ENCODE measurements at places on chromosomes 16 and 17.

DNA sequence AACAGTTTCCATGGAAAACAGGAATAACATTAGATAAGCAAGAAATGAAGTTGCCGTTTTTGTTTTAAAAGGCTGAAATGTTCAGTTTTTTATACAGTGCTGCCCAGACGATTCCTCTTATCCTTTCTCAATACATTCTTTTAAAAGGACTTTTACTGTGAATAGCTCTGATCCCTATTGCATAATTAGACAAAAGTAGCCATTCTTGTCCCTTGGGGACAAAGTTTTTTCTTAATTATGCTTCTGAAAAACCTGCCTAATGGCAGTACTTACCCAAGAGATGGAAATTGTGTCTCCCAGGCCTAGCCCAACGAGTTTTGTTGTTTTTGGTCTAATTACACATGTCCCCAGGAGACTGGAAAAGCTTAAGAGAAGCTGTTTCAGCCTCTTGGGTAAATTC is 27.6 kb downstream of the NXPH3 start:
- no peak for DNase-seq

DNA sequence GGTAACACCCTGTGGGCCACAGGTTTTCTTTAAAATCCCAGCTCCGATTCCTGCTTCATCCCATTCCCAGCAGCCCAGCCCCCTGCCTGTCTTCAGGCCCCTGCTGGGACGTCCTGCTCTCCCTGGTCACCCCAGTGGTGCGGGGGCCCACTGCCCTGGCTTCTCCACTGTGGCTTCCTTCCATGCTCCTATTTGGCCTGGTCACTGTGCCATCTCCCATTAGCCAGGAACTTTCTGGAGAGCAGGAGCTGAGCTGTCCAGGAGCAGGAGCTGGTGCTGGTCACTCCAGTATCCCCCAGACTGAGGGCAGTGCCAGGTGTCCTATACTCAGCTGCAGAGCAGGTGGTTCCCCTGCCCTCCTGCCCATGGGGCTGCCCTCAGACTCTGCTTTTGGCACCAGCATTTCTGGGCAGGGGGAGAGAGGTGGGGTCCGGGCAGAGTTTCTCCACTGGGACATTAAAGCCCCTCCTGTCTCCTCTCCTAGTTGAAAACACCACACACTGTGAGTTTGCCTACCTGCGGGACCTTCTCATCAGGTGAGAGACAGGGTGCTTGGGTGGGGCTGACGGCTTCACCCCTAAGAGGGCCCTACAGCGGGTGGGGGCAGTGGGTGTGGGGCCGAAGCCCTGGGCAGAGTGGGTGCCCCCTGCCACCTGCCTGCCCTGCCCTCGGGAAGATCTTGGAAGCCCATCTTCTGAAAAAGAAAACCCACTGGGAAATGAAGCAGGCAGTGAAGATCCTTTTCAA is 356.2 kb downstream of the SEC14L1 start:
- DNase-seq, result no peak

DNA sequence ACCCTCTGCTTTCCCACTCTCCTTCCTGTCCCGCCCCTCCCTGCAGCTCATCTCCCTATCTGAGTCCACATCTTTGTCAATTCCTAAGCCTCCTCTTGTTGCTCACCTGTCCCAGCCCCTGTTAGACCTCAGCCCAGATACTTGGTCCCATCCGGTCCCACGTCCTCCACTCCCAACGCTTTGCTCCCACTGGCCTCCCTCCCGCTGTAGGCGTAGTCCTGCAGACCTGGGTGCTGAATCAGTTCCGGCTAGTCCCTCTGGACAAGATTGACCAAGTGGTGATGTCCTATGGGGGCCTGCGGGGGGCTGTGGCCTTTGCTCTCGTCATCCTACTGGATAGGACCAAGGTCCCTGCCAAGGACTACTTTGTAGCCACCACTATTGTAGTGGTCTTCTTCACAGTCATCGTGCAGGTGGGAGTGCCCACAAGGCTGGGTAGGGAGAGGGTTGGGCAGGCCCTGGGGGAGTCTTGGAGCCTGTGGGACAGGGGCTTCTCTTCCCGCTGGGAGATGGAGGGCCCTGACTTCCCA is 8.0 kb downstream of the SLC9A5 start:
- DNase-seq, result no peak

- DNase-seq, result no peak
These were observed 12.7 kb upstream of the AMFR start for GRCh38 chr16:56438038-56438437.

DNA sequence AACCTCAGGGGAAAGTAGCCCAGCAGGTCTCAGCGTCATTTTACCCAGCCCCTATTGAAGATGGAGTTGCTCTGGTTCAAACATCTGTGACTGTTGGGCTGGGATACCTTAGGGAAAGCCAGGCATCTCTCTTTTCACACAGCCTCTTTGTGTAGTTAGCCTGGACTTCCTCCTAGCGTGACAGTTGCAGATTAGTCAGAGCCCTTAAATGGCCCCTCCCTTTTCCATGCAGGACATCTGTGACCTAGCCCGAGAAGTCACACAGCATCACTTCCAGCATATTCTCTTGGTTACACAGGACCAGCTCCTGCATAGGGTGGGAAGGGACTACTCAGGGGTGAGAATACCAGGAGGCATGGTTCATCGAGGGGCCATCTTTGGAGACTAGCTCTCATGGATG is 375.0 kb upstream of the RBFOX1 start:
- DNase-seq, result no peak

DNA sequence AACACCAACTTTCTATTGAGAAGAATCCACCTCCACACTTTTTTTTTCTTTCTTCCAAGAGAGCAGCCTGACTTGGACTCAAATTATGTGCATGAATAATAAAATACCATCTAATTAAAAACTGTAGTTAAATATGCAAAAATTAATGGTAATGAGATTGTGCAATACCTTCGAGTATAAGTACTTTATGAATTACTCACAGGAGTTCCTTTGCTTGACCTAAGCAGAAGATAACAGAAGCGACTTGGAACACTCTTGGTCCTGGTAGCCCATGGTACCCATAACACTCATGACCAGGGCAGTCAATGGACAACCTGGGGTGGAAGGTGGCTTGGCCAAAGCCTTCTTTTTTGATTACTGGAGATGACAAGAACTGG is 203.5 kb upstream of the IRX3 start:
- no peak for DNase-seq

DNA sequence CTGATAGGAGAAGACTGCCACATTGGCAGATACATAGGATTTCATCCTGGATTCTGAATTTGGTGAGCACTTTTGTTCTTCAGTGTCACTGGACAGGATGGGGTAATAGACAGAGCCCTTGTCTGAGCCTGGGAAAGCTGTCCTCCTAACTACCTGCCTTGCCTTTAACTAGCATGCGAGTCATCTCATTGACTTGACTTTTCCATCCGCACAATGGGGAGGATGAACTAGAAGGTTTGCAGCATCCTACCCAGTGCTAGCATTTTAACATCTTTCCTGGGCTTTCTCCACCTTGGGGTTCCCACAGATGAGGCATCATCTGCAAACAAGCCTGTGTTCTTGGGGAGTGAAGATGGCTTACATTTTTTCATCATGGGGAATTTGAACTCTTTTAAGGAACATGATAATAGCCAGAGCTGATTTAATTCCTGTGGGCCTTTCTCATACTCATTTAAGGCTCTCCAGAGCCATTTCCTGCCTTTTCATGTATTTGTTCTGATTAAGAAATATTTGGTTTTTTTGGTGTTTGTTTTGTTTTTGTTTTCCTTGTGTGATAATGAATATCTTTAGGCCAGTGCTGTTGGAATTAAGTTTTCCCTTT is 139.5 kb downstream of the MSI2 start:
- DNase-seq, result no peak

DNA sequence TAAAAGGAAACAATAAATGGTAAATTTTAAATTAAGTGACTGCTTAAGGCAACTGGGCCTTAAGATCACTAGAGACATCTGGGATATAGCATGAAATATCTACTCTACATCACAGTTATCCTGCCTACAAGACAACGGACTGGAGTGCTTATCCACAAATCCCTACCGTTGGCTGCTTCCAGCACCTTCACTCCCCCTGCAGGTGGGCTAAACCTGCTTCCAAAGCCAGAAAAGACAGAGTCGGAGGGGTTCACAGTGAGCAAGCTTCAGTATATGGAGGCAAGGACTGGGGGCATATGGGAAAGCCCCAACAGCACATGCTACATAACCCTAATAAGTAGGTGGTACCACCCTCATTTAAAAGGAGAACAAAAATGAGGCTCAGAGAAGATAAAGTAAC is 45.3 kb downstream of the GRIN2A start:
- DNase-seq, result no peak

DNA sequence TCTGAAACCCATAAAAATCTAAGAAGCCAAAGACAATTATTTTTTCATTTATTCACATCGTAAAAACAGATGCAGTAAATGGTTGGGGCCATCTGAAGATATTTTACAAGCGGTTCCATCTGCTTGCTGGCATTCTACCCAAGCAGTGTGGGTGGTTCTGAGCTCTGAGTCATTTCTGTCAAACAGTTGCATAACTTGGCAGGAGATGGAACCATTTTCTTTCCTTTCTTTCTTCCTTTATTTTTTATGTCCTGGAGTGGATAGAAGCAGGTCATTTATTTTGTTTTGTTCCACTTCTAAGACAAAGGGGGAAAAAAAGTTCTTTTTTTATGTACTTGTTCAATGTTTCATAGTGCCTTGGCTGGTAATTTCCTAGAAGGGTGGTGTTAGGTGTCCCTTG is 1151.9 kb upstream of the GOT2 start:
- no peak for DNase-seq

DNA sequence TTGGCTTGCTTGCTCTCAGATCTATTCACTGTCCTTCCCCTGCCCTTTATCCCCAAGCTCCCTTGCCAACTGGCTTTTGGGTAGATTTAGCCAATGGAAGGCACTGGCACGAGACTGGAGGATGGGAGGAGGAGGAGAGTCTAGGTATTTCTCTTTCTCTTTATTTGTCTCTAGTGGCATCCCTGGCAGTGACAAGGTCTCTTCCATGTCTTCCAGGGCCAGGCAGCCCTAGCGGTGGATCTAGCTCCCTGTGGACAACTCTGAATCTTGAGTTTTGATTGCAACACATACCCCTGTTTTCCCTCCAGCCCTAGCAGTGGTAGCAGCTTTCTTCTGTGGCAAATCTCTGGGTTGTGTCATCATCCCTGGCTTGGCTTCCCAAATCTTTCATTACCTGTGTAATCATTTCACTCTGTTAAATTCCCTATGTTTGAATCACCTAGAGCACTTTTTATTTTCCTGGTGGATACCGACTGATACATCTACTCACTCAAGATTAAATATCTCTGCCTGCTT is 171.1 kb upstream of the IRX6 start:
- DNase-seq, result no peak

- DNase-seq, result no peak
These were observed 47.8 kb upstream of the AXIN2 start for GRCh38 chr17:65609286-65609685.

- DNase-seq, result no peak
These were observed 463 bp downstream of the TOP2A start for GRCh38 chr17:40417258-40417608.

- no peak for DNase-seq
These were observed 63.0 kb downstream of the MAF start for GRCh38 chr16:79537584-79537983.

DNA sequence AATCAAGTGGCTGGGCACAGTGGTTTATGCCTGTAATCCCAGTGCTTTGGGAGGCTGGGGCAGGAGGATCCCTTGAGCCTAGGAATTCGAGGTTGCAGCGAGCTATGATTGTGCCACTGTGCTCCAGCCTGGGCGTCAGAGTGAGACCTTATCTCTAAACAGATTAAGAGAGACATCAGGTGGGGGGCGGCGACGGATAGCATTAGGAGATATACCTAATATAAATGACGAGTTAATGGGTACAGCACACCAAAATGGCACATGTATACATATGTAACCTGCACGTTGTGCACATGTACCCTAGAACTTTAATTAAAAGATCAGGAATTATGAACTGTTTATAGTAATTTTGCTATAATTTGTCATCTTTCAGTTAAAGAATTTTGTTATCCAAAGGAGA is 10.3 kb downstream of the RAD51C start:
- no peak for DNase-seq

GRCh38 chr16:89191901-89192185 is 8.5 kb downstream of the SLC22A31 start:
- DNase-seq, result no peak

DNA sequence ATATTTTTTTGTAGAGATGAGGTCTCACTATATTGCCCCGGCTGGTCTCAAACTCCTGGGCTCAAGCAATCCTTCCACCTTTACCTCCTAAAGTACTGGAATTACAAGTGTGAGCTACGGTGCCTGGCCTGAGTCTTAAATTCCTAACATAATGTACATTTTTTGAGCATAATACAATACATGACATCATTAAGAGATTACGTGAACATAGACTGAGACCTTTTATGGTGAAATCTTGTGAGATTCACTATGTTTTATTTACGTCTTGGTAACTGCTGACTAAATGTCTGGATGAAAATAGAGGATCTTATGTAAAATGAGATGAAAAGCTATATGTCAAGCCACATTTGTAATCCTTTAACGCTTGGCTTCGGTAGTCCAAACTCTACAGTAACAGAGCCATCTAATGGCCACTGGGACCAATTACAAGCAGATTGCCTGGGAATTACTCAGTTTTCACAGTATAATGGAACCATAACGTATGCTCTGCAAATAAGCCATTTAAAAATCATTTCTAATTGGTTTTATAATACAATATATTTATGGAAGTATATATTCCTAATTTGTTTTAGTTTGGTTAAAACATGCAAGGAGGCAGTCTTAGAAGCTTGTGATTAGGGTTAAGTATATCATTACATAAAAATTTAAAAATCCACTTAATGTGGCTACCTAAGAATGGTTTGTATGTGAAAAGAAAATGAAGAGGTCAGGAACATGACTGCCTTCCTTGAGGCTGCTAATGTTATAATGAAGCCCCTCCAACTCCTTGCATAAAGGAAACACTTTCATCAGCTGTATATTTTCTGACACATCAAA is 8.1 kb upstream of the EFCAB13 start:
- peak; percentile 46 for DNase-seq

DNA sequence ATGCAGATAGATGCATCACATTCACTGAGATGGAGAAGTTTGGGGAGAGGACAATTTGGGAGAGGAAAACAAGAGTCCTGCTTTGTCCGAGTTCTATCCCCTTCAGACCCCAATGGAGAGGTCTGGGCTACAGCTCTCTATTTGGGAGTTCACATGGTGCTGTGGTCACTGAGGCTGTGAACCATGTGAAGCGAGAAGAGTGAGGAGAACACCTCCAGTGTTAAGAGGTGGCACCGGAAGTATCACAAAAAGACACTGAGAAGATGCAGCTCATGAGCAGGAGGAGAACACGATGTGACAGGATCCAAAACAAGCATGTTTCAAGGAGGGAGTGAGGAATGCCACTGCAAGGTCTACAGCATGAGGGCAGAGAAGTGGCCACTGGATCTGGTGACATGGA is 39.7 kb downstream of the PIK3R5 start:
- no peak for DNase-seq

DNA sequence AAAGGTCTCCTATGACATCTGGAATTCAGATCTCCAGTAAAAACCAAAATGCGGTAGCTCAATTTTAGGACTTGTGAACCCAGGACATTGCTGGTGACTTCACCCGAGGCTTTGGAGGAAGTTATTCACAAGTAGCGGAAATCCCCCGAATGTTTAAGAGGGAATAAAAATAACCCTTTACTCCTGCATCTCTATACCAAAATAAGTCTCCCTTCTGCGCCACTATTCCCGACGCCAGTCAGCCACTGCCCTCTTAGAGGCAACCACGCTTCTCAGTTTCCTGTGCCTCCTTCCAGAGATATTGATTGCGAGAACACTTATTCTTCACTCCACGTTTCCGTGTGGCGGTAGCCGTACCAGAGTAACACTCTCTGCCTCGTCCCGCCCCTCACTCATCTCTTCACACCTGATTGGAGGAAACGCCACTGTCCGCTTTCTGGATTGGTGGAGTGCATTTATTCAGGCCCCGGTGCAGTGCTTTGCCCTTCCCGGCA is 27.4 kb downstream of the EMP2 start:
- DNase-seq, result peak; percentile 18
